ENCODE measurements at places on chromosomes 2 and 18. TPM values are rescaled to one million over a fixed set of nuclear protein-coding genes. Genes with fewer than 3 reads are reported as not detected.
A peak's percentile ranks its signal among the peaks of the same experiment; 100 is the strongest.

ZNF519 gene
- 12.4 TPM for total RNA-seq

CYP27C1 gene
- total RNA-seq = 2.4 TPM

GKN2 gene
- total RNA-seq = not detected

IL1R2 gene
- 0.88 TPM for total RNA-seq

KATNAL2 gene
- 5.0 TPM for total RNA-seq

METTL21A gene
- 8.5 TPM for total RNA-seq

PHOSPHO2 gene
- 5.0 TPM for total RNA-seq

SATB2 gene
- total RNA-seq = 54.5 TPM

- DNase-seq = no peak
Observed at GRCh38 chr2:71389384-71390072, 57.9 kb downstream of the ZNF638 start.

DNA sequence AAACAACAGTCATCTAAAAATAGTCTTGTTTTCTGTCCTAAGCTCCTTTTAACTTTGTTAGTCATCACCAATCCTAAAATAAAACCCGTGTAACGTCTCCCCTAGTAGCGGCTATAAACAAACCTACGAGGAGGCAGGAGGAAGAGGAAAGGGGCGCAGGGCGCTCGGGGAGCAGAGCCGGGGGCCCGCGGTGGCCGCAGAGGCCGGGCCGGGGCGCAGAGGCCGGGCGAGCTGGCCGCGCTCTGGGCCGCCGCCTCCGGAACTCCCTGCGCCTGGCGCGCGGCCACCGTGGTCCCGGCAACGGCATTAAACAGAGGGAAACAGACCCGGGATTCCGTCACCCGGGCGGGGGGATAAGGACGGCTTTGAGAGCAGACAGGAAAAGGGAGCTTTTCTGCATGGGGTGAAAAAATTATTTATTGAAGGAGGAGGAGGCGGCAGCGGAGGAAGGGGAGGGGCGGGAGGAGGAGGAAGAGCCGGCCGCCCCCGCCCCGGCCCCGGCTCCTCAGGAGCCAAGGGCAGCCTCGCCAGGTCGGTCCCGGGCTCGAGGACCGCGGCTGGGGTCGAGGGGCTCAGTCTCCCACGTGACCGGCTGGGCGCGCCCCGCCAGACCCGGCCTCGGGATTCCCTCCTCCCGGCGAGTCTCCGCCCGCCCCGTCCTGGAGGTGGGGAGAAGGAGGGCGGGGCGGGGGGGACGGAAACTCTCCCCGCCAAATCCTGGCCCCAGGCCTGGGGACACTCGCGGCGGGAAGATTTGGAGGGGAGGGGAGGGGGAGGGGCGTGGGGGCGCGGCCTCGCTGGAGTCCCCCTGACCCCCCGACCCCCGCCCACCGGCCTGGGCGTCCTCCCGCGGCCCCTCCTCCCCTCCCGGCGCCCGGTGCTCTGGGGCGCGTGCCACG is 1.8 kb upstream of the NFATC1 start:
- DNase-seq = peak; percentile 100

DNA sequence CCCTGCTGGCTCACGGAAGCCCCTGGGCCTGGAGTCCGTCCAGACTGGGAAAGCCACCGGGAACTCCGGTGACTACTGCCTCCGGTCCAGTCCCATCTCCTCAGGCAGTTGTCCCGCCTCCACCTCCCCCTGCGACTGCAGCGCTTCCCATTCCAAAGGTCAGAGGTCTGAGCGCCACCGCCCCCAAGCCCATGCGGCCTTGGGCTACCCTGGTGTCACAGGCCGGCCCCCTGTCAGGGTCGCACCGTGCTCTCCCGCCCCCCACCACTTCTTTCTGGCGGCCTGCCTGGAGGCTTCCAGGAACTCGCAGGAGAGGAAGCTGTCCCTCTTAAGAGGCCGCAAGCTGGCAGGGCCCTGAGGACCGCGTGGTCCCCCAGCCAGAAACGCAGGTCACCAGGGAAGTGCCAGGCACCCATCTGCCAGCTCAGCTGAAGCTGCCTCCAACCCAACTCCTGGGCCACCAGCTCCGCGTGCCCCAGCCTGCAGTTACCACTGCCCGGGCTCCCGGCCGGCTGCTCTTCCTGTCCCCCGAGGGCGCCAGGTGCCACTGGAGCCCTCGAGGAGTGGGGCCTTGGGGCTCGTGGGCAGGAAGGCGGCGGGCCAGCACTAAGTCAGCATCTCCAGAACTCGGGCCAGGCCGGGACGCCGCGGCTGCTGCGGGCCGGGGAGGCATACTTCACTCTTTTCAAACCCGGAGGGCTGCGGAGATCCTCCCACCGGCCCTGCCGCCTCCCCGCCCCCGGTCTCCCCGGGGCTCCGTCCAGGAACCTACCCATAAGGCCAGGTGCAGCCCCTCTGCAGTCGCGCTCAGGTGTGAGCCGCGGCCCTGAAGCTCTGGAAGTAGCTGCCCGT is 83.3 kb upstream of the POMC start:
- peak; percentile 95 for DNase-seq

DNA sequence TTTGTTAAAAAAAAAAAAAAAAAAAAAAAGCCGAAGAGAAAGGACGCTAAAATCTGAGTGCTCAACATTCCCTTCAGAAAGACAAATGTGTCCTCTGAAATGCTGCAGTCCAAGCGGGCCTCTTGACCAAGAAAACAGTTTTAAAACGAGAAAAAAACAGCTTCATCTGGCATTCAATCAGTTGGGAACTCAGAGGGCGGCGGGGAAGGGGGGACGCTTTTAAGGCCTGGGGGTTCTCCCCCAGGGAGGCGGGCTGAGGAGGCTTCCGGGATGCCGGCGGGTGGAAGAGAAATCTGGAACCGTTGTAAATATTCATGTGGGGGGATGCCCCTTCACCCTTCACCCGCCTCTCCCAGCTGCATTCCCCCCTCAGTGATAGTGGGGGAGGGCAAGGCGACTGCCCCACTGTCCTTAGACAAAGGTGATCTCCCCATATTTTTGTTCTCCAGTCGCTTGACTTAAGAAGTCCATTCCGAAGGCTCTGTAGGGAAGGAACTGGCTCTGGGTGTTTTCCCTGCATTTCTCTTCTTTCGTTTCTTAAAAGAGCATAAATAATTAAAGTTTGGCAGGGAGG is 3.3 kb upstream of the HOXD11 start:
- no peak for DNase-seq

- DNase-seq = peak; percentile 68
Observed at GRCh38 chr2:238915196-238915595, 67.3 kb downstream of the TWIST2 start.

DNA sequence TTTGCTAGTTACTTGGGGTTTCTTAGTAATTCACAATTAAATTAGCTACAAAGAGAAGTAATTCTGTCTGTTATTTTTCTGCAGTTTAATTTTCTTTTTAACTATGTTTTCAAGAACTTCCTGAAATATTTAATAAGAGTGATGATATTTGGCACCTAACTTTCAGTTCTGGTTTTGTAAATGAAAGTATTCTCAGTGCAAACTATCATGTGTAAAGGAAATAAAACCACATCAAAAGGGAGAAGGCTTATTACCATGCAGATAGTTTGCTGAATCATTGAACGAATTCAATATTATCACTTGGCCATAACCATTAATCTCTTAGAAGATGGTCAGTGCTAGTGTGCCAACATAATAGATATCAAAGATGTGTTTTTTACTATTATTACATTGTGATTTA is 29.2 kb downstream of the DYTN start:
- no peak for DNase-seq

DNA sequence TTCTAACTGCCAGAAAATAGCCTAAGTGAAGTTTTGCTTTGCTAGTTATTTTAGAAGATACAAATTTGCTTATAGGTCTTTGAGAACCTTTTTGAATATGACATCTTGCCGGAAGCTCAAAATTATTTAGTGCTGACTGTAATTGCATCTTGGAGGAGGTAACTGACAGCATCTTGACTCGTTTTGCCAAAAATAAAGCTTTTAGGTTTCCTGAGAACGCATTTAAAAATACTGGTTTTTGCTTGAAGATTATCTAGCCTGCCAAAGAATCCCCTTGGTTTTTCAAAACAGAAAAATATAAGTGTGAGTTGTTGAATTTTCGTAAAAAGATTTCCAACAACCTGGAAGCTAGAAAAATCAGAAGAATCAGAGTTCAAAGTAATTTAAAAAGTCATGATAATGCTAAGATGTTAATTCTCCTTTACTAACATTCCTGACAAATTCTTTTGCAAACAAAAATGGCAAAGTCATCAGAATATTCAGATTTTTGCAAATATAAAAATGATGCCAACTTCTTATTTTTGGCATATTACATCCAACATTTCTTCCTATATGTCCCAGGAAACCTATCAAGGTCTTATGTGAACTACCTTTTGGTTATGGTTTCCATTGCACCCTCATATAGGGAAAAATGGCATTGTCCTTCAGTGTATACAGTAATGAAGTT is 178.0 kb upstream of the SLC8A1 start:
- DNase-seq = no peak

DNA sequence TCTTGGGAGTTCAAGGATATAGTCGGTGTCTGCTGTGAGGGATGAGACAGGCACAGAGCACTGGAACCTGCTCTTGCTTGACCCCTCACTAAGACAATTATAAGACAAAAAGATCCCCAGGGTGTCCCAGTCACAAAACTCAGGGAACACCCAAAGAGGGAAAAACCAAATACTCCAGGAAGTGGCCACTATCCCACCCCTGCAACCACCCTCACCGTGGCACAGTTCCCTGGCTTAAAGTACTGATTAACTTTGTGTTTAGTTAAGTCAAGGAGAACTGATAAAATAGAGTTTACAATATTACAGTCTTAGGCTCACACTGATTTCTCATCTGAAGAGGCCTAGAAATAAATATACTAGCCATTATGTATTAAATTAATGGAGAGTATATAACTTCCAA is 13.5 kb downstream of the IL36B start:
- no peak for DNase-seq

DNA sequence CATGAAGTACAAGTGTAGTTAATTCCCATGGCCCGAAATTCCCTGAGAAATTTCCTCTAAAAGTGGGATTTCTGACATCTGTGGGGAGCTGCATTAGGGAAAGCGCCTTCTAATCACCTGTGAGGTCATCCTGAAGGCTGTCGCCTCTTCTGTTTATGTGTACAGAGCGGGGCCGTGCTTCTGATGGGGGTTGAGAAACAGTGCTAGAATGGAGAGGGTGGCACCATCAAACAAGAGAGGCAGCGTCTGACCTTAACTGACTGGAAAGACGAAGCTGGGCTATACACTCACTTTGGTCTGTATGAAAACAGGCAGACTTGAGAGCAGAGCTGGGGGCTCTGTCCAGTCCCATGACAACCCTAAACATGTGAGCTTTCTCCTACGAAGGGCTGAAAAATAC is 44.2 kb upstream of the DNMT3A start:
- peak; percentile 55 for DNase-seq

- DNase-seq = peak; percentile 31
Observed at GRCh38 chr2:26608557-26608956, 32.6 kb downstream of the CIB4 start.

- no peak for DNase-seq
Observed at GRCh38 chr2:168571061-168571460, 115.0 kb downstream of the CERS6 start.

DNA sequence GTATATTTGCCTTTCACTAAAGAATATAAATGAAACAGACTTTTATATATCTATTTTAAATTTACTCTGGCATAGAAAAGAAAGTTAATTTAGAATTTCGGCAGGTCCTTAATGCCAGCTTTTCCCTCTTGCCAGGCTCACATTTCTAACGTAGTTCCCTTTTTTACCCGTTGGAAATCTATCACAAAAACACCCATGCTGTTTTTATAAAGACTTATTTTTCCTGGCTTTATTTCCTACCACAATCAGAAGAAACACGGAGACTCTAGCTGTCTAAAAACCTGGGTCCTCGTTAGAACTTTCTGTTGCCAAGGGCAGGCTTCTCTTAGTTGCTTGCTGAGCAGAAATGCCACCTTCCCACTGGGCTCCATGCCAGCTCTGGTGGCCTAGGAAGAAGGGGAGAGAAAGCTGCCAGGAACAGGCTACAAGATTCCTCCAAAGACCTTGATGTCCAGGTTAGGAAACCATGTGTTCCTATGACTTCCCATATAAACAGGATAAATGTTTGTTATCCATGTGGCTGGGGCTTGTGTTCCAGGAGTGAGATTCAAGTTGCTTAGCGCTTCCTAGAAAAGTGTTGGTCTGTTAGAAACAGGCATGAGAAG is 17.8 kb upstream of the TMEM18 start:
- no peak for DNase-seq

DNA sequence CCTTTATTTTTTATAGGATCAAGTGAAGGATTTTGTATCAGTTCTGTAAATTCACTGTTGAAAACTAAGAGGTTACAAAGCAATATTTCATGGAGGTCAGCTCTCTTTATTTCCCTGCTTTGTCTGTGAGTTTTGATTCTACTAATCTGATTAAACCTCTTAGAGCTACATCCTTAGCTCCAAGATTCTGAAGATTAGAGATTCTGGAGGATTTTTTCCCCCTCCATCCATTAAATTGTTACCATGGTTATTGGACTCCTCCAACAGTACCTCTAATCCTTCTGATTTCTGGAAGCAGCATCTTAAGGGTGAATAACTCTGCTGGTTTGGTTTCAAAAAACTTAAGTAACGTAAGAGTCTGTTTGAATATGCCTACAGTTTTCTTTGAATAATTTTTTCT is 110.0 kb downstream of the TANC1 start:
- no peak for DNase-seq

Data from osteoblast (primary cell).